ENCODE measurements at places on chromosomes 13 and 19.

GRCh38 chr19:38880882-38881609 is 3.0 kb upstream of the RINL start:
- no peak for DNase-seq

GRCh38 chr13:94140511-94140910 is 339.0 kb downstream of the DCT start:
- no peak for DNase-seq

GRCh38 chr13:53126841-53127245 is 98.2 kb downstream of the OLFM4 start:
- no peak for DNase-seq

- no peak for DNase-seq
These were observed 75.6 kb upstream of the TM9SF2 start for GRCh38 chr13:99425485-99426341.

GRCh38 chr19:1592024-1592754 is 476 bp downstream of the MBD3 start:
- DNase-seq, result peak; percentile 86

DNA sequence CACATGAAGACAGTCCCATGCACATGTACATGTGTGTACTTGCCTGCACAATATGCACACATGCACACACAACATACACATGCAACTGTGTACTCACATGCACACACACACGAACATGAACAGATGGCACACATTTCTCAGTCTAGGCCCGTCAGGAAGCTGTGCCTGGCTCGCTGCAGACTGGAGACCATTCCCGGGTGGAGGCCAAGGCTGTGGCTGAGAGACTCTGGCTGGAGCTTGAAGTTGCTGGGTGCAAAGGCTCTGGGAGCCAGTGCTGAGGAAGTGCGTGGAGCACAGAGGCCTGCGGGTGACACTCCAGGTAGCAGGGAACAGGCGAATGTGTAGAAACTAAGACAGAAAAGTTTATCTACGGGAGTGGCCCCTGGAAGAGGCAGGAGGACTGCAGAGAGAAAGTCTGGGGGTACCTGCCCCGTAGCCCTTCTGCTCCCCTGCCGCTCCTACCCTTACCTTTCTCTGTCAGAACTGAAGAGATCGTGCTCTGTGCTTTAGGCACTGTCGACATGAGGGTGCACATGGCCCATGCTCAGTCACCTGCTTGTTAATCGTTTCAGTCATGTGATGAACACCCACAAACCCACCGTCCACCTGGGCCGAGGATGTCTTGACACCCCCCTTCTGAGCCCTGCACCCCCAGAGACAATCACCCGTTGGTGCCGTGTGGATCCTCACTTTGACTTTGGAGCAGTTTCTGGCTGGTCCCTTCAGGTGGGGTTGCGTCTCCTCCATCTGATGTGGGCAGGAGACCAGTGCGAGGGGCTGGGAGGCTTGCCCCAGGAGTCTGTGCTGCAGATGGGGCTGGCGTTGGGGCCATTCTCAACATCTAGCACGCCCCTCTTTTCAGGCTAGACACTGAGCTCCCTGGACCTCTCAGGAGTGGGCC is 69.4 kb downstream of the TEX29 start:
- no peak for DNase-seq

DNA sequence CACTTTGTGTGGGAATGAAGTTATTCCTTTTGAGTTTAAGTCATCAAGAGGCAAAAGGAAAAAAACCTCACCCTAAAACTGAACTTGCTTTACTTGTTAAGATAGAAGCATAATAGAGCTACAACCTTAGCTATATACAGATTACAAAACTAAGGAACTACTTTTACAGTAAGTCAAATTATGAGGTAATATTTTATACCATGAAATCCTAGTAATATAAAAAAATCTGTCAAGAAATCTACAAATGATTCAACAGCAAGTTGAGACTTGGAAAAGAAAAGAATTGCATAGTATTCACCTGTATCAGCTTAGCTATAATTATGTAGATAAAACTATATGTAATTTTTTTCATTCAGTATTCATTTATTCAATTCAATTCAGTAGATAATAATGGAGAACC is 335.3 kb downstream of the KLF5 start:
- DNase-seq, result no peak

DNA sequence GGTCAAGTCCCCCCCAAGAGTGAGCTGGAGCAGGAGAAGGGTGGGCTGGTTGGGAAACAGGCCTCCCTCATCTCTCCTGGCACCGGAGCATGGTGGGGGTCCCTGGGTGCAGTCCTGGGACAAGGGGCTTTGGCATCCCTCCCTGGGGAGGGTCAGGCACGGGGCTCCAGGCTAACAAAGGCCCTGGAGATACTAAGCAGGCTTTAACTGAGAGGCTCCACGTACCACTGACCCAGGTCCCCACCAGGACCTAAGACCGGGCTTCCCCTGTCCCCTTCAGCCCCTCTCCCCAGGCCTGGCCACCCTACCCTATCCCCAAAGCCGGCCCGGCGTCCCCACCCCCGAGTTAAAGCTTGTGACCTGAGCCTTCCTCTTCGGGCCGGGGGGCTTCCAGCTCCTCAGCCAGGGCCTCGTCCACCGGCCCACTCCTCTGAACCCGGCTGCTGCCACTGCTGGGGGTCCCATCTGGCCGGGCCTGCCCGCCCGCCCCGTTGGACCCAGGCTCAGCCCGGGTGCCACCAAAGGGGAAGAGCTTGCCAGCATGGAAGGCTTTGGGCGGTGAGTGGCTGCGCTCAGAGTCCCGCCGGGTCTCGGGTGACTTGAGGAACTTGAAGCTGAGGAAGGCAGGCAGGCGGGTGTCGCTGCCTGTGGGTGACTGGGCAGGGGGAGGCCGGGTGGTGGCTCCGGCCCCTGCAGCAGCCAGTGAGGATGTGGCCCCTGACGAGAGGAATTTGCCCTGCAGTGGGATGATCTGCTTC is 10.1 kb downstream of the ANO8 start:
- no peak for DNase-seq

DNA sequence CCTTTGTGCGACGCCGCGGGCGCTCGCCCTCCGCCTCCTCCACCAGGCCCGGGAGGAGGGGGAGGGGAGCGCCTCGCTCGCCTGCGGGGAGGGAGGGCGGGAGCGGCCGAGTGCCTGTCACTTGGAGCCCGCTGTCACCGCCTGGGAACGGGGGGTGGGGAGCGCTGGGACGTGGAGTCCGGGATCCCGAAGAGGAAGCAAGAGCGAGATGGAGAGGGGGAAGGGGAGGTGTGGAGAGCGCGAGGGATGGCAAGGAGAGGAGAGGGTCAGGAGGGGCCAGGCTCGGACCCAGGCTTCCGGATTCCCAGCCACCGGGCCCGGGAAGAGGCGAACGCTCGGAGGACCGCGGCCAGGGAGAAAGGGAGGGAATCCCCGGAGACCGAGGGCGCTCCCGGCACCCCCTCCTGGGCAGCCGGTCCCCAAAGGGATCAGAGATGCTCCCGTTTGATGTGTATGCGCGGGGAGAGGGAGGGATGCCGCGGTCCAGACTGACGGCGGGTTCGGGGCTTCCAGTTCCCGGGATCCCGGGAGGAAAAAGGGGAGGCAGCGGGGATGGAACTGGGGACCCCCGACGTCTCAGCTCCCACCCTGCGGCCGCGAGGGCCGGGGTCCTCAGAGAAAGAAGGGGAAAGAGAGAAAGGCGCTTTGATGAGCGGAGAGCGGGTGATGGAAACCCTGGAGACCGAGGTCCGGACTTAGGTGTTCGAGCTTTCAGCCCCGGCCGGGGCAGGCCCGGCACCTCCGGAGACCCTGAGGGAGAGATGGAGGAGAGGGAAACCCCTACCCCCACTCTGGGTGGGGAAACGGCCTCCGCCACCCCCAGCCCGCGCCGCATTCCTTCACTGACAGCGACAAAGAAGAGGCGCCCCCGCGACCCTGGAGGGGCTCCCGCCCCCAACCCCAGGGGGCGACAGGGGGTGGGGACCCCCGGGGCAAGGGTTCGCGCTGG is 4.7 kb upstream of the DPF1 start:
- DNase-seq, result peak; percentile 81

- DNase-seq, result no peak
These were observed 9.5 kb downstream of the KMT2B start for GRCh38 chr19:35727053-35727955.

DNA sequence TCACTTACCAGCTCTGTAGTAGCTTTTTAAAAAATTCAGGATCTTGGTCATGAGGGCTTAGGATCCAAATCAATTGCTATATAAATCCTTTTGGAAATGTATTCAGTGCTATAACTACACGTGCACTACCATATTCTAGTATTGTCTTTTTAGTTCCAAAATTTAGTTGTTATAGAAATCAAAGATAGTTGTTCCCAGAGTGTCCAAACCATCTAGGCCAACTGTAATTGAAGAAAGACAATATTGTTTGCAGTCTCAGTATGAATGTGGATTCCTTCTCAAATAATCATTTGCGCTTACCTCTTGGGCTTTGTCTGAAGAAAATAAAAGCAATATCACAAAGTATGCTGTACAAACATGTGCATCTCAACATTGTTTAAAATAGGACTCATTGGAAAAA is 184.1 kb upstream of the EDNRB start:
- no peak for DNase-seq
